ENCODE measurements at places on chromosomes 1 and 21. TPM values are rescaled to one million over a fixed set of nuclear protein-coding genes. Genes with fewer than 3 reads are reported as not detected.
A peak's percentile ranks its signal among the peaks of the same experiment; 100 is the strongest.

DNA sequence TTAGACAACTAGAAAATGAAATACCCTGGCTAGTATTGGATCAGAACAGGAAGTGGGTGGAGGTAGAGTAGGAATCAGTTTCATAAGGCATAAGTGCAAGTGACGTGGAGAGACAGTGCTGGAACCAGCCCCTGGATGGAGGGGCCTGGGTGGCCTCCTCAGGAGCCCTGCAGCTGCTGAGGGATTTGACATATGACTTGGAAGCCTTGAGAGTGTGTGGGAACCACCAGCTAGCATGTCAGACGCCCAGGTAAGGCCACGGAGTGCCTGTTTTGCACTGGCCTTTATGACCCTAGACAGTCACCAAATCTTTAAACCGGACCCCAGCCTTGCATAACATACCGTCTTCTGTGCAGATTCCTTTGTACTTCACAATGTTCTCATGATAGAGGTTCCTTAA is 94.4 kb downstream of the RAVER2 start:
- H3K4me3 ChIP-seq: no peak overlapping the region
- peaks cover 24% of the 10 kb centered on the region for H3K36me3 ChIP-seq
- no peaks in the 10 kb centered on the region for H3K27me3 ChIP-seq

GRCh38 chr1:116502671-116503314 is 68.0 kb downstream of the CD58 start:
- H3K36me3 ChIP-seq: no peaks in the 10 kb centered on the region
- no peak for DNase-seq
- no peaks in the 10 kb centered on the region for H3K27me3 ChIP-seq
- H3K4me3 ChIP-seq: no peak overlapping the region
- peaks cover 2% of the 10 kb centered on the region for H3K4me1 ChIP-seq
- no peak overlapping the region for H3K27ac ChIP-seq

GRCh38 chr1:201947697-201948008 is 1.3 kb upstream of the LMOD1 start:
- no peaks in the 10 kb centered on the region for H3K36me3 ChIP-seq
- H3K27me3 ChIP-seq: no peaks in the 10 kb centered on the region
- no peak overlapping the region for H3K4me3 ChIP-seq

- DNase-seq: peak; percentile 53
- H3K27ac ChIP-seq: no peak overlapping the region
- H3K4me1 ChIP-seq: peaks cover 13% of the 10 kb centered on the region
- H3K36me3 ChIP-seq: no peaks in the 10 kb centered on the region
Measured at GRCh38 chr1:172818841-172819527, 160.1 kb downstream of the FASLG start.

GRCh38 chr21:15291621-15292266 is 226.9 kb upstream of the NRIP1 start:
- no peak overlapping the region for H3K4me3 ChIP-seq
- no peak for DNase-seq
- no peak overlapping the region for H3K27ac ChIP-seq
- peaks cover 3% of the 10 kb centered on the region for H3K4me1 ChIP-seq

DNA sequence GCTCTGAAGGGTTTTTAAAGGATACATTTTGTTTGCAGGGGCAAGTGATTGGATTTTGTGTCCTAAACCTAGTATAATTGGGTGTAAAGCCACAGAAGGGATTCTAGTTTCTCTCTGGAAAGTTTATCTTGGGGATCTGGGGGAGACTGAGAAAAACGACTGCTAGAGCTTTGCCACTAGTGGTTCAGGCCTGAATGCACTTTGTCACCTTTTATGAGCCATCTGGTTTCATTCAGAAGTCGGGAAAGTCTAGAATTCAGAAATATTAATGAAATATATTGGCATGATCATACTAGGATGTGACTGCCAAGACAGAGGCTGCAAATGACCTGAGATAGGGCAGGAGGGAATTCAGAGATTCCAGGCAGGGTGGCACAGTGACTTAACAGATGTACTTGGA is 111.5 kb upstream of the KCNK2 start:
- no peak overlapping the region for H3K4me3 ChIP-seq
- peaks cover 2% of the 10 kb centered on the region for H3K4me1 ChIP-seq
- DNase-seq: no peak
- no peak overlapping the region for H3K27ac ChIP-seq

- H3K4me3 ChIP-seq: no peak overlapping the region
- H3K4me1 ChIP-seq: no peaks in the 10 kb centered on the region
- H3K36me3 ChIP-seq: no peaks in the 10 kb centered on the region
- H3K27ac ChIP-seq: no peak overlapping the region
- H3K27me3 ChIP-seq: no peaks in the 10 kb centered on the region
Measured at GRCh38 chr1:182107209-182107608, 45.7 kb upstream of the ZNF648 start.

DNA sequence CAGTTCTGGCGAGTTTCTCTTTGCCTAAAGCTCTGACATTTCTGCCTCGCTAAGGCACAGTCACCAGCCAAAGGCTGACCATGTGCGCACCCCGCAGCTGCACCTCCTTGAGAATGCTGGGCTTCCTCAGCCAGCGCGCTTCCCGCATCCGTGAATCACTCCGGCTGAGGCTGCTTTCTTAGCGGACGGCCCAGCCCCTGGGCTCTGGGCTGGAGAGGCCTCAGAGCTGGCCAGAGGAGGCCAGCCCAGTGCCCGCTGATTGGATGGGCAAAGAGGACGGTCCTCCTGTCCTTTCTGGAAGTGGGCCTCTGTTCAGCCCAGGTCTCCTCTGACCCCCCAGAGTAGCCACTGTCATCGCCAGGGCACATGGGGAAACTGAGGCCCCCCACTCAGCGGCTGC is 56.1 kb downstream of the PRDM16 start:
- DNase-seq: peak; percentile 51
- no peak overlapping the region for H3K4me3 ChIP-seq
- no peak overlapping the region for H3K27ac ChIP-seq
- H3K4me1 ChIP-seq: no peaks in the 10 kb centered on the region

DNA sequence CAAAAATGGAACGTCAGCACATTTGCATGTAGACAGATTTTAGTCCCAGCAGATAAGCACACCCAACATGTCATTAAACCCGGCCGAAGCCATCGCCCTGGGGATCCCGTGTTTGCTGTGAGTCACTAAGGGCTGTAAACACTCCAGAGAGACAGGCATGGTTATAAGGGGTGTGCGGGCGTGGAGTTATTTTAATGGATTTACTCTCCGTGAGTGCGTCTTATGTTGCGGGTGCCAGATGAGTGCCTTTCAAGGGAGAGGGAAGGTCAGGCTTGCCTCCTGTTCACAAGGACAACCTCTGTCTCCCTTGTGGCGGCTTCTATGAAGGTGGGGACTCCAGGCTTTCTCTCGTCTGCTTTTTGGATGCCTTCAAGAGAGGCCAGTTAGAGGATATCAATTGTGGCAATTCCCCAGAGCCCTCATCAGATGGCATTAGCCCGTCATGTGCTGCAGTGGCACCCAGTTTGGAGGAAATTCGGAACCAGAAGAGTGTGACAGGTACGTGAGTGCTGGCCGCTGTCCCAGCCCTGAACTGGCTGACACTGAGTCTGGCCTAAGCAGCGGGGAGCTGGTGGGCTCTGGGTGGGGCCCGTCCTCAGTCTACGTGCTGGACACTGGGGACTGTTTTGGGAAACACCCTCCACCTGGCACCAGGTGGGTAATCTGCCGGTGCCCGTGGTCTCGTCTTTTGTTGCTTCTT is 223.8 kb upstream of the TMEM51 start:
- no peak overlapping the region for H3K4me3 ChIP-seq
- H3K27ac ChIP-seq: no peak overlapping the region
- DNase-seq: peak; percentile 79
- peaks cover 30% of the 10 kb centered on the region for H3K4me1 ChIP-seq

DNA sequence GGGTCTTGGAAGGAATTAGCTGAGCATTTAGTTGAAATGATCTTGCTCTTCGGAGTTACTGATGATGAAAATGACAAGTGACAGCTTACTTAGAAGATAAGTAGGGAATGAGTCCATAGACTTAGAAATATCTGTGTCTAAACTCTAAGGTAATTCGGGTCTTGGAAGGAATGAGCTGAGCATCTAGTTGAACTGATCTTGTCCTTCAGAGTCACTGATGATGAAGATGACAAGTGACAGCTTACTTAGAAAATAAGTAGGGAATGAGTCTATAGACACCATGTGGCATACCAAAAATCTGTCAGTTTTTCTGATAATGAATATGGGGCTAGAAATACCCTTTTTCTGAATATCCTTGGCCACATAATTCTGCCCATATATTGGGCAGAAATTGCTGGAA is 14.7 kb downstream of the CTTNBP2NL start:
- peaks cover 5% of the 10 kb centered on the region for H3K36me3 ChIP-seq
- H3K27ac ChIP-seq: no peak overlapping the region

DNA sequence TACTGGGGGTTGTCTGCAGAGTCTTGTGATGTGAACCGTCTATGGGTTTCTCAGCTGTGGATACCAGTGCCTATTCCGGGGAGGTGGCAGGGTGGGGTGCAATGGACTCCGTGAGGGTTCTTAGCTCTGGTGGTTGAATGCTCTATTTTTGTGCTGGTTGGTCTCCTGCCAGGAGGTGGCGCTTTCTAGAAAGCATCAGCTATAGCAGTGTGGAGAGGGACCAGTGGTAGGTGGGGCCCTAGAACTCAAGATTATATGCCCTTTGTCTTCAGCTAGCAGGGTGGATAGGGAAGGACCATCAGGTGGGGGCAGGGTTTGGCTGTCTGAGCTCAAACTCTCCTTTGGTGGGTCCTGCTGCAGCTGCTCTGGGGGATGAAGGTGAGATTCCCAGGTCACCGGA is 127.3 kb upstream of the PLD5 start:
- DNase-seq: no peak
- no peaks in the 10 kb centered on the region for H3K4me1 ChIP-seq

DNA sequence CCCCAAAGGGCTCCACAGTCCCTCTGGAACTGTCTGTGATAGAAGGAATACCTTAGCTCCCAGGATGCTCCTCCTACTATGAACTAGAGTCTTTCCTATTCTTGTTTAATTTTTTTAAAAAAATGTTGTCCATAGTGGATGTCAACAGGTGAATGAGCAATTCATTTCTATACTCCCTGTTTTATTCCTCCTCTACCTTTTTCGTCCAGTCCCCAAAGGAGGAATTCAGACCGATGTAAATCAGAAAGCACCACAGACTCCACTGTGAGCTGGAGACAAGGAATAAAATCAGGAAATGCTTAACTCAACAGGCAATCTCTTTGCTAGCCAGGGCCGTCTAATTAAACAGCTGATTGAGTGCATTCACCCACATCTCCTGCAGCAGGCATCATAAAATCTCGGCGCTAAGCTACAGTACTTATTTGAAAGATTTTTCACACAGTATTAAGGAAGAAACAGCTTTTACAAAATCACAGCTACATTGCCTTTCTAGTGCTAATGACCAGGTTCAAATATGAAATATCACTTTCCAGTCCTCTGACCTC is 381.6 kb downstream of the SIPA1L2 start:
- H3K36me3 ChIP-seq: no peaks in the 10 kb centered on the region
- no peak overlapping the region for H3K27ac ChIP-seq
- H3K4me1 ChIP-seq: no peaks in the 10 kb centered on the region
- no peak for DNase-seq
- H3K27me3 ChIP-seq: no peaks in the 10 kb centered on the region

- H3K27me3 ChIP-seq: no peaks in the 10 kb centered on the region
- peaks cover 21% of the 10 kb centered on the region for H3K36me3 ChIP-seq
- peak; percentile 21 for DNase-seq
- H3K4me3 ChIP-seq: no peak overlapping the region
- H3K27ac ChIP-seq: peak overlapping the region; percentile 49
Measured at GRCh38 chr1:11134898-11135266, 35.2 kb upstream of the EXOSC10 start.

DNA sequence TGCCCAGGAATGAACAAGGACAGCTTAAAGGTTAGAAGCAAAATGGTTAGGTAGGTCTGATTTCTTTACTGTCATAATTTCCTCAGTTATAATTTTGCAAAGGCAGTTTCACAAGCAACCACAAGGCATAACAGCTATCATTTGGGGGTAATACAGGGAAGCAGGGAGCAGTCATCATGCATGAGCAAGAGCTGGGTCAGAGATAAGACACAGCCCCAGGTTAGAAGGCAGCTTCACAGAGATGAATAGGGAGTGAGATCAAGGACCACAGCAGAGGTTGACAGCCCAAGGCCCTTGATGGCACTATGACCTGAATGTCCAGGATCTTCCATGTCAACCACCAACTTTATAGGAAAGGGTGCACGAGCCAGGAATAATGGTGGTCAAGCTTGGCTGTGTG is 9.0 kb upstream of the CSRP1 start:
- DNase-seq: no peak
- no peak overlapping the region for H3K4me3 ChIP-seq
- no peaks in the 10 kb centered on the region for H3K36me3 ChIP-seq
- peaks cover 13% of the 10 kb centered on the region for H3K4me1 ChIP-seq
- no peak overlapping the region for H3K27ac ChIP-seq

- no peak for DNase-seq
- H3K27me3 ChIP-seq: no peaks in the 10 kb centered on the region
- H3K4me3 ChIP-seq: no peak overlapping the region
- H3K4me1 ChIP-seq: no peaks in the 10 kb centered on the region
Measured at GRCh38 chr1:183648042-183648441, 5.1 kb downstream of the APOBEC4 start.

DNA sequence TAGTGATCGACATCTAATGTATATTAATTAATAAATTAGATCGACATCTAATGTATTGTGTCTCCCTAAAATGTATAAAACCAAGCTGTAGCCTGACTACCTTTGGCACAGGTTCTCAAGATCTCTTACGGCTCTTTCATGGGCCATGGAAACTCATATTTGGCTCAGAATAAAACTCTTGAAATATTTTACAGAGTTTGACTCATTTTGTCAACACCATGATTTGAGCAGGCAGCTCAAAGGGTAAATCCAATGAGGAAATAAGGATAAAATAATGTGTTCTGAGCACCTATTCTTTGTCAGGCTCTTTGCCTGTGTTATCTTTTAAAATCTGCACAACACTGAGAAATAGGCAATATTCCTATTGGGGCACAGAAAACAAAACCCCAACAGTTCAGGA is 223.4 kb upstream of the DUSP10 start:
- no peak for DNase-seq
- no peak overlapping the region for H3K27ac ChIP-seq
- H3K36me3 ChIP-seq: no peaks in the 10 kb centered on the region
- no peaks in the 10 kb centered on the region for H3K27me3 ChIP-seq
- no peak overlapping the region for H3K4me3 ChIP-seq
- peaks cover 4% of the 10 kb centered on the region for H3K4me1 ChIP-seq

GRCh38 chr1:29703596-29704370 is 467.5 kb downstream of the PTPRU start:
- H3K4me3 ChIP-seq: no peak overlapping the region
- peak; percentile 58 for DNase-seq
- H3K27me3 ChIP-seq: peaks cover 12% of the 10 kb centered on the region
- no peak overlapping the region for H3K27ac ChIP-seq
- peaks cover 9% of the 10 kb centered on the region for H3K4me1 ChIP-seq
- H3K36me3 ChIP-seq: no peaks in the 10 kb centered on the region

GRCh38 chr1:59089036-59089798 is 207.7 kb upstream of the FGGY start:
- H3K4me1 ChIP-seq: no peaks in the 10 kb centered on the region
- H3K27me3 ChIP-seq: no peaks in the 10 kb centered on the region
- H3K27ac ChIP-seq: no peak overlapping the region

The NES gene
- 87.4 TPM for total RNA-seq

The RAD54L gene
- 0.66 TPM for total RNA-seq

The LYPD8 gene
- not detected for total RNA-seq

The RGS18 gene
- 0.17 TPM for total RNA-seq

The FTCD gene
- total RNA-seq: 1.3 TPM

The PAPPA2 gene
- total RNA-seq: 4.1 TPM

The SHE gene
- under 0.01 TPM for total RNA-seq

All from fibroblast of lung (primary cell).